ENCODE measurements at places on chromosomes 5 and 9.

DNA sequence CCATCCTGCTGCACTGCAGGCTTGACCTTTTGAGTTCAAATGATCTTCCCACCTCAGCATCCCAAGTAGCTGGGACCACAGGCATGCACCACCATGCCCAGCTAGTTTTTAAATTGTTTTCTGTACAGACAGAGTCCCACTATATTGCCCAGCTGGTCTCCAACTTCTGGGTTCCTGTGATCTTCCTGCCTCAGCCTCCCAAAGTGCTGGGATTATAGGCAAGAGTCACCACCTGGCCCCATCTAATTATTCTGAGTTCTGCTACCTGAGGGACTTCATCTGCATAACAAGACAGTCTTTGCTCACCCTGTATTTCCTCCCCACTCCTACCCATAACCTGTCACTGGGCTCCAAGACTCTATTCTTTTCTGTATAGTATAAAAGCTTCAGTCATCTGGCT is 54.6 kb upstream of the CEMIP2 start:
- no peak for DNase-seq

DNA sequence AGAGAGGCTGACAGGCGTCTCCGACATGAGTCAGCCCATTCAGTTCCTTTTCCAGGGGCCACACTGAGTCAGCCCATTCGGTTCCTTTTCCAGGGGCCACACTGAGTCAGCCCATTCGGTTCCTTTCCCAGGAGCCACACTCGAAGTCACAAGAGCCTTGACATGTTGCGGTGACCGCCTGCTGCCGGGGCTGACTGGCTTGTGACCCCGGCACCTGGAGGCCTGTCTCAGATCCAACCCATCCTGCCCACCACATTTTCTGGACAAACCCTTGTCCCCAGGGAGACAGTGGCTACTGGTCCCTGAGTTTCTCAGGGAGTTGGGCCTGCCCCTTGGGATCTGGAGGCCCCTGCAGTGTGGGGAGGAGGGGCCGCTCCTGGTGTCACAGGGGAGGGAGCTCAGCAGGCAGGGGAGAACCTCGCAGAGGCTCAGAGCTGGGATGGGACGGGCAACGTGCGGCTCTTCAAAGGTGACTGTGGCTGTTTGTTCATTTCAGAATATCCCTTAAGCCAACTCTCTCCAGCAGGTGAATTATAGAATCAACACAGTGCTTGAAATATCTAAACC is 40.5 kb upstream of the LPCAT1 start:
- no peak for DNase-seq

DNA sequence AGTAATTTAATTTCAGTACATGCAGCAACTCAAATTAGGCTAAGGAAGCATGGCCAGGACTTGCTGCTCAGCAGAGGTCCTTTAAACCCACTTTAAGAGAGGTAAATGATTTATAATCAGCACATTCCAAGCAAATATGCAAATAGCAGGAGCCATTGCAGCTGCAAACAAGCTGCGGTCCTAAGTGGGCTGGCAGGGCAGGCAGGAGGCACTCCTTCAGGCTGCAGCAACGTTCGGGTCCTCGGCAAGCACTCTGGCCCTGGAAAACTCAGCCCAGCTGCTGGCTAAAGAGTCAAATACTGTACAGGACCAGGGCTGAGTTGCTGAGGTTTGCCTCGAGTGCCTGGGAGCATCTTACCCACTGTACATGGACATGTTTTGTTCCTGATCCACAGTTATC is 126.9 kb downstream of the FSTL4 start:
- no peak for DNase-seq

DNA sequence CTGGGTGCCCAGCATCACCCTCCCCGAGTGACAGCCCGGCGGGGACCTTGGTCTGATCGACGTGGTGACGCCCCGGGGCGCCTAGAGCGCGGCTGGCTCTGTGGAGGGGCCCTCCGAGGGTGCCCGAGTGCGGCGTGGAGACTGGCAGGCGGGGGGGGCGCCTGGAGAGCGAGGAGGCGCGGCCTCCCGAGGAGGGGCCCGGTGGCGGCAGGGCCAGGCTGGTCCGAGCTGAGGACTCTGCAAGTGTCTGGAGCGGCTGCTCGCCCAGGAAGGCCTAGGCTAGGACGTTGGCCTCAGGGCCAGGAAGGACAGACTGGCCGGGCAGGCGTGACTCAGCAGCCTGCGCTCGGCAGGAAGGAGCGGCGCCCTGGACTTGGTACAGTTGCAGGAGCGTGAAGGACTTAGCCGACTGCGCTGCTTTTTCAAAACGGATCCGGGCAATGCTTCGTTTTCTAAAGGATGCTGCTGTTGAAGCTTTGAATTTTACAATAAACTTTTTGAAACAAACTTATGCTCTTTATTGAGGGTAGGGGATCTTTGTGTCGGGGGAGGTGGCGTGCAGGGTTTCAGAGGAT is 1.3 kb downstream of the GADD45G start:
- DNase-seq = peak; percentile 32

- no peak for DNase-seq
Observed at GRCh38 chr5:147101659-147102369, 133.0 kb upstream of the STK32A start.

GRCh38 chr9:110029429-110029955 is 178.5 kb downstream of the C9orf152 start:
- DNase-seq = no peak

- DNase-seq = no peak
Observed at GRCh38 chr5:6587171-6587570, 45.7 kb downstream of the NSUN2 start.

DNA sequence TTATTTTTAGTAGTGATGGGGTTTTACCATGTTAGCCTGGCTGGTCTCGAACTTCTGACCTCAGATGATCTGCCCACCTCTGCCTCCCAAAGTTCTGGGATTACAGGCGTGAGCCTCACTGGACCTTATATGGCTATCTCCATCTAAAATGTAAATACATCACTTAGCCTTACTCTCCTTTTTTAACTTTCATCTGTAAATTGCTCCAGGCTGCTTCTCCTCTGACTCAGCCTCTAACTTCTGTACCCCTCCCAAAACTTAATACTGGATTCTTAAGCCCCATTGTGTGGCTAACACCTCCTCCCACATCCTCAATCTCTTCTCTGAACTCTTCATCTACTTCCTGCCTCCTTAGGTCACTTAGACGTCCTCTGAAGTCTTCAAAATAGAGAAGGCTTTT is 4.0 kb downstream of the SNX30 start:
- DNase-seq = peak; percentile 28

- no peak for DNase-seq
Observed at GRCh38 chr9:10079284-10079964, 533.4 kb downstream of the PTPRD start.

DNA sequence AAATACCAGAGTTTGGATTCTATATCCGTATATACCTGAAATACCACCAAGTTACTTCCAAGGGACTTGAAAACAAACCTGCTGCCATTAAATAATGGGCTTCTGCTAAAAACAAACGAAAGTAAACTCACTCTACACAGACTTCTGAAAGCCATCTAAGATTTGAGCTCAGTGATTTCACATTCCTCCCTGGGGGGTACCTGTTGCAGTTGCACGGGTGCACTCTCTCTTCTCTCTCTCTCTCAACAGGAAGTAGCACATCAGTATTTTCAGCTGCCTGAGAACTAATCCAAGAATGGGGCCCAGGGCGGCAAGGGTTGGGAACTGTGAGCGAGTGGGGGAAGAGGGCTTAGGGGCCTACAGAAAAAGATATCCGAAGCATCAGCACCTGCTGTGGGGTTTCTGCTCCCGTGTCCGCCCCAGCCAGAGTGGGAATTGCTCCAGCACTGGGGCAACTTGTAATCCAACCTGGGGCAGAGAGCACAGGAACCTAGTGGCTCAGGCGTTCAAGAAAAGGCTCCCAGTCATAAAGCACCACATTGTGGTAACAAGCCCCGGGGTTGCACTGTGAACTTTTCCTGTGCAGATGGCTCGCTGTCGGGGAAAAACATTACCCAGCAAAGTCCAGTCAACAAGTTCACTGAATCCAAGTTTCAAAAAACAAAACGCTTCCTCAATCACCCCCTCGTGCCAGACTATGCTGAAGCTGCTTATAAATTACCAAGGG is 99.8 kb downstream of the EFNA5 start:
- no peak for DNase-seq

DNA sequence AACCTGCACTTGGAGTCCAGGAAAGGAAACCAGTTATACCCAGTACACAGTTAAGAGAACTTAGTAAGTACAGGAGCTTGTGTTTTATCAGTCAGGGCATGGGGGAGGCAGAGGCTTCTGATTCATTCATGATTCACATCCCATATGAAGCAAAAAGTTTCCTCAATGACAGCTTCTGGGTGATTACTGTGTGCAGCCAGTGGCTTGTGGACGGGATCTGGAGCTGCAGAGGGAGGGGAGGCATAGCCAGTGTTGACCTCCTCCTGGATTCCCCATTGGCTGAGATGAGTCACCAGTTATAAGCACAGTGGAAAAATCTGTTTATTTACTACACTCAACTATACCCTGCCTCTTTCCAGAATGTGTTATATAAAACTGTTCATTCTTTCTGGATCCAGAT is 17.7 kb downstream of the IL31RA start:
- no peak for DNase-seq

- DNase-seq = no peak
Observed at GRCh38 chr5:156498226-156498980, 171.4 kb downstream of the SGCD start.

GRCh38 chr5:50401336-50401735 is 39.8 kb downstream of the EMB start:
- DNase-seq = no peak

GRCh38 chr9:14179449-14179848 is 134.5 kb downstream of the NFIB start:
- no peak for DNase-seq

GRCh38 chr9:136087741-136088480 is 7.2 kb downstream of the NACC2 start:
- no peak for DNase-seq

DNA sequence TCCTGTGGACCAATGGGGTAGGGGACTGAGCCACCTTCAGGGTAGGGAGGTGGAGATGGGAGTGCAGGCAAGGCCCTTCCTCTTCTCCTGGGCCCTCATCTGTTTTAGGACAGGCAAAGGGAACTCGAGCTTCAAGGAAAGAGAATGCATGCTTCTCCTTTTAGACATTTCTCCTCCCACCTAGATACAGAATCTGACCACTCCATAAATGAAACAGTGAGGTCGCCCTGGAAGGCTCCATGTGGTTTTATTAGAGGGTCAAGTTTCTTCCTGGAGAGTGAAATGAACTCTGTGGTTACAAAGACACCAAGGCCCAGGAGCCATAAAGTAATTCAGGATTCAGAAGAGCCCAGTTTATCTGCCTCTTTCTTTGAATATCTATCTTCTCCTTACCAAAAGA is 14.9 kb downstream of the LHFPL2 start:
- no peak for DNase-seq

- DNase-seq = no peak
Observed at GRCh38 chr5:179749857-179750508, 17.4 kb downstream of the MAML1 start.

DNA sequence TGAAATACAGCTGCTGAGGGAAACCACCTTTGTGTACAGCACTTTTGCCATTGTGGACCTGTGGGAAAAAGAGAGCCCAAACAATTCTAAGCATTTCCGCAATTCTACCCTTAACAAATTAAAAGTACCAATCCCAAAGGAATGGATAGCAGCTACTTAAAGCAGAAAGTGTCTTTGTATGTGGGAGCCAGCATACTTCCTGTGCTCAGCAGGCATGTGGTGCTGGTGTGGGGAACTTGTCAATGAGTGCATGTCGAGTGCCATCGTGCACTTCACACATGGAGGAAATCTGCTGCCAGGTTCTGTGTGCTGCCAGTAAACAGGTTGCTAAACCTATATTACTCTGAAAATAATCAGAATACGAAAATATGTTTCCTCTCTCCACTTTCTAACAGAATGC is 399.0 kb downstream of the LRRC70 start:
- DNase-seq = no peak

GRCh38 chr5:97118261-97119006 is 24.0 kb downstream of the LIX1 start:
- DNase-seq = no peak

GRCh38 chr5:150412319-150413175 is at the start of gene CD74:
Gene CD74, minus strand, starts transcription at chr5:150412910. Its CDS starts 161 bp downstream, at chr5:150412749.
- peak; percentile 90 for DNase-seq

DNA sequence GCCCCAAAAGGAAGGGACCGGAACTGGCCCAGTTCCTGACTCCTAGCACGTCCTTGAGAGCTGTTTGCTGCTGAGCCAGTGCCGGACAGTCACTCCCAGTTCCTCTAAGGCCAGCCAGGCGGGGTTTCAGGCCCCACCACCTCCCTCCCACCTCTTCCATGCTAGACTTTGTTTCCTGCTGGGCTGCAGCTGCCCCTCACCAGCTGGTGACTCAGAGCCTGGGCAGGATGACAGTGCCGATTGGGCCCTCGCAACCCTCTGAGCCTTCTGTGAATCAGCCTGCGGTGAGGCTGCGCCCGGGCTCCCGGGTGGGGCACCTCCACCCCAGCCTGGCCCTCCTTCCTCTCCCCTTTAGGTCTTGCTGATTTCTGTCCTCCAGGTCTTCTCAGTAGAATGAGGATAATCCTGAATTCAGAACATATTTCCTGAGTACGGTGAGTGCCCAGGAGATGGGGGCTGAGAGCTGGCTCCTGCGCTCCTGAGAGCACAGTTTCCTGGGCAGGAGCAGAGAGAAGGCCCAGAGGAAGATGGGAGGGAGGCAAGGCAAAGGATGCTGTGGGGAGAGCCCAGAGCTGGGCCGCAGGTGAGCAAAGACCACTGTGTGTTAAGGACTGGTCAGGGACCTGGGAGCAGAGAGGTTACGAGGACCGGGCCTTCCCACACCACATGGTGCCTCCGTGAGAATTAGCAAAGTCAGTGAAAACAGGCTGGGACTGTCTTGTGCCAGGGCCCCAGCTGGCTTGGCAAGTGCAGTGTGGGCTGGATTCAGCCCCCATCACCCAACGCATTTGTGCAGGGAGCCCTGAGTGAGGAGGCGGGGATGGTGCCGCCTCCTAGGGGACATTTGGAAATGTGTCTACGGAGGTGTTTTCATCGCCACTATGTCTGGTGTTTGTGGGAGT is 32.9 kb upstream of the STXBP1 start:
- DNase-seq = peak; percentile 50

DNA sequence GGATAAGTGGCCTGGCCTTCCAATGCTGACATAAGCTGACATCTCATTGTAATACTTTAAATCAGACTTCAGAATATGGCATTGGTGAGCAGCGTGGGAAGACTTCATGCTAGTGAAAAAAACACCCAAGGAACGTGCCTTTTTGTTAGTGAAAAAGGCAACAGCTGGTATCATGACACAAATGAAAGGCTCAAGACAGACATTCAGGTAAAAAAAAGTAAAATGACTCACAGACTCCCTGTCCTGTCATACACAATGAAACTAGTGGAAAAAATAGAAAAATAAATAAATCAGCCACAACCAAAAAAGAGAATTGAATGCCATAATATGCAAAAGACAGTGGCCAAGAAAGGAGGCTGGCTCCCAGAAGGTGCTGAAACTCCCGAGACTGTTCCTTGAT is 24.4 kb upstream of the PPP1R2B start:
- DNase-seq = no peak

- DNase-seq = no peak
Observed at GRCh38 chr5:69492923-69493395, 369 bp downstream of the OCLN start.

Data from T-helper 9 cell (primary cell).